Astrocyte of the spinal cord (primary cell): ENCODE measurements at places on chromosomes 5 and 9.
A peak's percentile ranks its signal among the peaks of the same experiment; 100 is the strongest.

- no peak for DNase-seq
Measured at GRCh38 chr9:86903734-86904085, 43.6 kb downstream of the GAS1 start.

GRCh38 chr5:83729362-83729761, 8.7 kb upstream of the HAPLN1 start:
- DNase-seq = no peak

GRCh38 chr5:129724222-129724621, 23.7 kb upstream of the MINAR2 start:
- DNase-seq = no peak

DNA sequence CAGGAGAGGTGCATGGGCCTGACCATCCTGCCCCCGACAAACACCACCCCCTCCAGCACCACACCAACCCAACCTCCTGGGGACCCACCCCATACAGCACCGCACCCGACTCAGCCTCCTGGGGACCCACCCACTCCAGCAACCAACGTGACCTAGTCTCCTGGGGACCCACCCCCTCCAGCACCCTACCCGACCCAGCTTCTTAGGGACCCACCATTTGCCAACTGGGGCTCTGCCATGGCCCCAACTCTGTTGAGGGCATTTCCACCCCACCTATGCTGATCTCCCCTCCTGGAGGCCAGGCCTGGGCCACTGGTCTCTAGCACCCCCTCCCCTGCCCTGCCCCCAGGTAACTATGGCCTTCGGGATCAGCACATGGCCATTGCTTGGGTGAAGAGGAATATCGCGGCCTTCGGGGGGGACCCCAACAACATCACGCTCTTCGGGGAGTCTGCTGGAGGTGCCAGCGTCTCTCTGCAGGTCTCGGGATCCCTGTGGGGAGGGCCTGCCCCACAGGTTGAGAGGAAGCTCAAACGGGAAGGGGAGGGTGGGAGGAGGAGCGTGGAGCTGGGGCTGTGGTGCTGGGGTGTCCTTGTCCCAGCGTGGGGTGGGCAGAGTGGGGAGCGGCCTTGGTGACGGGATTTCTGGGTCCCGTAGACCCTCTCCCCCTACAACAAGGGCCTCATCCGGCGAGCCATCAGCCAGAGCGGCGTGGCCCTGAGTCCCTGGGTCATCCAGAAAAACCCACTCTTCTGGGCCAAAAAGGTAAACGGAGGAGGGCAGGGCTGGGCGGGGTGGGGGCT, 4.6 kb downstream of the CEL start:
- no peak for DNase-seq

GRCh38 chr9:121445986-121446385, 53.7 kb downstream of the GGTA1 start:
- no peak for DNase-seq

DNA sequence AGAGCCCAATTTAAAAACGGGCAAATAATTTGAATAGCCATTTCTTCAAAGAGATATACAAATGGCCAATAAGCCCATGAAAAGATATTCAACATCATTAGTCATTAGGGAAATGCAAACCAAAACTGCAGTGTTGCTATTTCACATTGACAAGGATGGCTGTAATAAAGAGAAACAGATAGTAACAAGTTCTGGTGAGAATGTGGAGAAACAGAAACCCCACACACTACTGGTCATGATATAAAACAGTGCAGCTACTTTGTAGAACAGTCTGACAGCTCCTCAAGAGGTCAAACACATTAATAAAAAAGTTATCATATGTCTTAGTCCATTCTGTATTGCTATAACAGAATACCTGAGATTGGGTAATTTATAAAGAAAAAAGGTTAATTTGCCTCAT, 237.0 kb upstream of the GRAMD2B start:
- no peak for DNase-seq

- no peak for DNase-seq
Measured at GRCh38 chr5:77645158-77645994, 6.9 kb upstream of the OTP start.

- no peak for DNase-seq
Measured at GRCh38 chr9:135770203-135770535, 68.2 kb downstream of the KCNT1 start.

DNA sequence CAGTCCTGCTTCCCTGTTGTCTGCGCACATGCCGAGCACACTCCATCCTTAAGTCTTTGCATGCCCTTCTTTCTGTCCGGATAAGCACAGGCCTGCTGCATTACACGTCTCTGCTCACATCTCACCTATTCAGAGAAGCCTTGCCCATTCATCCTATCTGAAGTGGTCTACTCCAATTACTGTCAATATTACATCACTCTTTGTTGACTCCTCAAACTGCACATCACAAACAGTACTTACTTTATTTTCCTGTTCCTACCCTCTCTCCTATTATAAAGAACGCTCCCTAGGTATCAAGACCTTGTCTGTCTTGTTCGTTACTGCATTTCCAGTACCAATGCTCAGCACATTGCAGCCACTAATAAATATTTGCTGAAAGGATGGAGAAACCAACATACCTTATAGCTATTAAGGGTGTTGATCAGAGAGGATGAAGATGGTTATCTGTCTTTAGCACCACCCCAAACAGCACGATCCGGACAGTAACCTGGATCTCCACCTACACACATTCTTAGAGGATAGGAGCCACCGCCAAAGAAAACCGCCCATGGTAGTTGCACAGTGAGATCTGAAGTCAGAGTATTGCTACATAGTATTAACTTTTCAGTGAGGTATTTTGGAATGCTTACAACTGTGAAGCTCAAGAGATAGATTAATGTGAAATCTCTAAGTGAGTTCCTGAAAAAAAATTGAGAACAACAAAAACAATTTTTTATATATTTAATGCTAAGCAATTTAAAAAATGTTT, 1.6 kb upstream of the PRRC1 start:
- no peak for DNase-seq

GRCh38 chr5:56354836-56355235, 121.7 kb upstream of the ANKRD55 start:
- DNase-seq = no peak

DNA sequence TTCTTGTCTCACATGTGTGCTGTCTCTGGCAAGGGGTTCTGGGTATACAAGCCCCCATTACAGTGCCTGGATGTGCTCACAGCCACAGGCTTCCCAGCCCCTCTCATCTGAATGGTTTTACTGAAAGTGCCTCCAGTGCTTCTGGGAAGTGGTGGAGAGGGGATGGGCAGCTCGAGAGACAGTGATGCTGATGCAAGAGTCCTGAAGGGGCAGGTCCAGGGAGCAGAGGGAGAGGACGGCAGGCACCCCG, 93.5 kb downstream of the PHF2 start:
- DNase-seq = no peak

GRCh38 chr9:127783111-127784008, 2.5 kb upstream of the CDK9 start:
- DNase-seq = no peak

DNA sequence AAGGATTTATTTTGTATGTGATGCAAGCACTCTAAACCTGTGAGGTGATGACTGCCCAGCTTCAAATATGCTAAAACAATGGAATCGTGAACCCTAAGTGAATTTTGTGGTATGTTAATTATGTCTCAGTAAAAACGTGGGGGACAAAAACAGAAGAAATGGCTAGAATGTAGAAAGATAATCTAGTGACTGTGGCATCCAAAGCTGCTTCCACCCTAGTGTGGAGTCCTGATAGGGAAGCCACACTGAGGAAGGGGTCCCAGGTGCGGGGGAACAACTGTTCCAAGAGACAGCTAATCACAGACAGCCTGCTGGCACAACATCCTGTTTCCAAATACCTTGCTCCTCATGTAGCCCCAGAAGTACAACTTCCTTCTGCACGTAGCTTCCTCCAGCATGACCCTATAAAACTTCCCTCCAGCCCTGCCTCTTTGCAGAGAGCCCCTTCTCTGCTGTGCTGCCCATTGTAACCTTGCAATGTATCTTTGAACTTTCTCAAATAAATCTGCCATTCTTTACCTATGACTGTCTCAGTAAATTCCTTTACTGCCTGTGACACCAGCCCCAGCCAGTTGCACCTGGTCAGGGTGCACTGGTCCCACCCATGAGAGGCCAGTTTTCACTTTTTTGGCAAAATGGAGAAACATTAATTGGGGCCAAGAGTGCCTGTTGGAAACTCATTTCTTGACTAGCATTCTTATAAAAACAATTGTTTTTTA, 4.9 kb downstream of the GMCL2 start:
- no peak for DNase-seq

DNA sequence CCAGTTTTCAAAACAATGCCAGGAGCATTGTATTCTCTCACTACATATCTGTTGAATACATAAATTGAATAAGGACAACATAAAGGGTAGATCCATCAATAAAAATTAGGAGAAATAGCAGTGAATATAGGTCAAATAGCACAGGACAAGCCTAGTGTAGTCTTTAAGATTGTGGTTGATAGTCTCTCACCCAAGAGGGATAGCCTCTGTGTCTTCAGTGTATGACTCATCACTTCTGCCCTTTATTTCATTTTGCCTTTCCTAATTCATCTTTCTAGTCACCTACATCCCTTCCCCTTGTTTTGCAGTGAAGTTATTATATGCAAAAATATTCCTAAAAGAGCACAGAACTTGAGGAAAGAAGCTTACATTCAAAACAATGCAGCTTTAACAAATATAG, 335.0 kb upstream of the TUSC1 start:
- no peak for DNase-seq

- DNase-seq = peak; percentile 24
Measured at GRCh38 chr9:34451545-34451944, 6.8 kb downstream of the FAM219A start.

DNA sequence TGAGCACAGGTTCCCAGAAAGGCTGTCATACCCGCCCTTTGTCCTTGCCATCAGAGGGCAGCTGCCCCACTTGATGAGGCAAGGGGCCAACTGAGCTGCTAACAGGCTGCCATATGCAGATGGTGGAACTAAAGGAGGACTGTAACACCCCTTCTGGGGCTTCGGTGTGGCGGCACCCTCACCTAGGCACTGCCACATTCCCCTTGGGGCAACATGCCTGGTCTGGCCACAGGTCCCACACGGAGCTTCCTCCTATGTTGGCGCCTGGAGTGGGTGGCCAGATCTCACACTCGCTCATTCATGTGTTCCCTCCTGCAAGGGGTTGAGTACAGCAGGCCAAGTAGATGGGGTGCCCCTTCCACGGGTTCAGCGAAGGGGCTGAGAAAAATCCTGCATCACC, 777.4 kb upstream of the CHD1 start:
- DNase-seq = no peak

DNA sequence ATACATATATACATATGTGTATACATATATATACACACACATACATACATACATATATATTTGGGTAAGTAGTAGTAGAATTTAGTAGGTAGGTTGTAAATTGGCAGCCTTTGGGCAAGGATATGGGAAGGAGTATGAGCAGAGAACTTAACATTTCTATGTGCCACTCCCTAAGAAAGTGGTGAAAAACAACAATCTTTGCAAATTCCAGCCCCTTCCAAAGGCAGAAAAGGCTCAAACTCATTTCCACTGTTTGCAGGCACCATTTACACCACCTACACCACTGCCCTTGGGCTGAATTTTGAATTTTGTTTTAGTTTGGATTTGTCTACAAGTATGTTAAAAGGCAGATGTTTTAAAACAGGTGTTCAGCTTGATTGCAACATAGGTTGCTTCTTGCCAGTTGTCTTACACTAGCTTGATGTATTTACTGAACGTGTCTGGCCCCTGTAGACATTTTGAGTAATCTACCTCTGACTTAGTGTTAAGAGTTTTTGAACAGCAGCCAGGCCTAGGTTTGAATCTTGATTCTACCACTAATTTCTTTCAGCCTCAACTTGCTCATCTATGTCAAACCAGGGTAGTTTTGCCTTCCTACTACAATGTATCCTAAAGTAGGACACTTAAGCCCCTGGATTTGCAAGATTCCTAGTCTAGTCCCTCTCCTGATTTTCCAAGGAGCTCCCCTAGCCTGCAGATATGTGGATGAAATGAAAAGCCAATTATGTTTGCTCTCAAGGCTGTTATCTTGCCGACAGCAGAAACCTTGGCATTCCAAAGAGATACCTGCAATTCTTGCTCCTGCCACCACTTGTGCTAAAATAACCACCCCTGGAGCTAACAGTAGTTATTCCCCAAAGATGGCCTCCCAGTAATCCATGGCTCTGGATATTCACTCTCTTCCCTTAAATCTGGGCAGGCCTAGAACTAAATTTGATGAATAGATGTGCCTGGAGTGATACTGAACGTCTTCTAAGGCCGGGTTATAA, 156.2 kb upstream of the SLC44A1 start:
- DNase-seq = no peak

DNA sequence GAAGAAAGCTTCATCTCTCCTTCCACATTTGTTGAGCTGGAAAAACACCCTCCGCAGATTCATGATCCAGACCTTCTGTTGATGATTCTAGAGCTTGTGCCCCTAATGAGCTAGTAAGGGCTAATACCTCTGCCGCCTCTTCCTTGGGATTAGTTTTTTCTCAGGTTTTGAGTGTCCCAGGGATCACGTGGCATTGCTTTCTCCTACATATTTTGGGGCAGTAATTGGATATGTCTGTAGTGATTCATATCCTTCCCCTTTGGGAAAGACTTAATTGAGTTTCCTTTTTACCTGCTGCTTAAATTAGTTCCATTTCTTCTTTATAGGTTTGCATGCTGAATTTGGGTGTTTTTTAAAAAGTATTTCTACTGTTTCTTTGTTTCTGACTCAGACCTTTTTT, 143.9 kb downstream of the GOLPH3 start:
- DNase-seq = no peak

GRCh38 chr5:36279054-36279698, 22.5 kb downstream of the RANBP3L start:
- peak; percentile 76 for DNase-seq

DNA sequence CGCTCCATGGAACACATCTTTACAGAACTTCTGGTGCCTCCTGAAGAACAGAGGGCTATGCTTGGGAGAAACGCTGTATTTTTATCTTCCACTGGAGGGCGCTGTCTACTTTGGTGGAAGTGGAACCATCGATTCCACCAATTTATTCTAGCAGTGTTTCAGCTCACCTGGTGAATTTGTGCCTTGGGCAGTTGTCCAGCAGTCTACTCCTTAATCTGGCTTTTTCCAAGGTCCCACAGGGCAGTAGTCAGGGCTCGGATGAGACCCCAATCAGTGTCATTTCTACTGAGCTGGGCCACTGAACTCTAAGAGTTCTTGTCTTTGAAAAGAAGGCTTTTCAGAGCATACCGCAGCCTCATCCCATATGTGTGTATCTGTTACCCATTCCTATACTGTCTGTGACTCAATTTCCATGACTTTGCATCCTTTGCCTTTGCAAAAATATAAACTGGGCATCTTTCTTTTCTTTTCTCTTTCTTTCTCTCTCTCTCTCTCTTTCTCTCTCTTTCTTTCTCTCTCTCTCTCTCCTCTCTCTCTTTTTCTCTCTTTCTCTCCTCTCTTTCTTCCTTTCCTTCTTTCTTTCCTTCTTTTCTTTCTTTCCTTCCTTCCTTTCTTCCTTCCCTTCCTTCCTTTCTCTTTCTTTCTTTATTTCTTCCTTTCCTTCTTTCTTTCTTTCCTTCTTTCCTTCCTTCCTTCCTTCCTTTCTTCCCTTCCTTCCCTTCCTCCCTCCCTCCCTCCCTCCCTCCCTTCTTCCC, 138.4 kb upstream of the ZNF618 start:
- DNase-seq = peak; percentile 67

- DNase-seq = no peak
Measured at GRCh38 chr9:92639791-92640271, 30.1 kb downstream of the IPPK start.
